ENCODE measurements at places on chromosomes 11 and 22.

DNA sequence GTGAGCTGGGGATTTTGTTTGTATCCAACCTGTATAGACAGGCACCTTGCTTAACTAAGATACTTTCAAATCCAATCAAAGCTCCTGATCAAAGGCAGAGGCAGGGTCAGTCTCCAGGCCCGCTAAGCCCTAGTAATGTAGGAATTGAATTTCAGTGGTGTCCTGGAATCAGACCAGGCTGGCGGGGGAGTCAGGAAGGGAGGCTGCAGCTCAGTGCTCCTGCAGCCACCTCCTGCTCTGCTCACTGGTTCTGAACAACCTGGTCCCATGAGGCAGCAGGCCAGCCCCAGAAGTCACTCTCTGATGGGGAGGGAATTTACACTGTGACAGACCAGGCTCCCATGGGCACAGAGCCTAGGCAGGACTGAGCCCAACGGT, 38.5 kb upstream of the GALNT18 start:
- no peak for DNase-seq

DNA sequence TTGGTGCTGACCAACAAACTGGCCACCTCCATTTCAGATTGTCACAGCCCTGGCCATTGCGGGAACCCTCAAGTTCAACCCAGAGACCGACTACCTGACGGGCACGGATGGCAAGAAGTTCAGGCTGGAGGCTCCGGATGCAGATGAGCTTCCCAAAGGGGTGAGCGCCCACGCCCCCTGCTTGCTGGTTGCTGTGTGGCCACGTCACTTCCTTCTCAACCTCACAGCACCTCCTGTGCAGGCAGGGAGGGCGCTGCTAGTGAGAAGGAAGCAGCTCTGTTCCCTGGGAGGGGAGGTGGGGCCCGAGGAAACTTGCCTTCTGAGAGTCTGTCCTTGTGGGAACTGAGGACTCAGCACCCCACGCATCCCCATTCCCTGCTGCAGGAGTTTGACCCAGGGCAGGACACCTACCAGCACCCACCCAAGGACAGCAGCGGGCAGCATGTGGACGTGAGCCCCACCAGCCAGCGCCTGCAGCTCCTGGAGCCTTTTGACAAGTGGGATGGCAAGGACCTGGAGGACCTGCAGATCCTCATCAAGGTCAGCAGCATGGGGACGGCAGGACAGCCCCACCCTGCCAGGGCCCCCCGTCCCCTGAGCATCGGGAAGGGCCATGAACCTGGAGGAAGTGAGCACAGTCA, 19.3 kb downstream of the POLR3H start:
- no peak for DNase-seq

DNA sequence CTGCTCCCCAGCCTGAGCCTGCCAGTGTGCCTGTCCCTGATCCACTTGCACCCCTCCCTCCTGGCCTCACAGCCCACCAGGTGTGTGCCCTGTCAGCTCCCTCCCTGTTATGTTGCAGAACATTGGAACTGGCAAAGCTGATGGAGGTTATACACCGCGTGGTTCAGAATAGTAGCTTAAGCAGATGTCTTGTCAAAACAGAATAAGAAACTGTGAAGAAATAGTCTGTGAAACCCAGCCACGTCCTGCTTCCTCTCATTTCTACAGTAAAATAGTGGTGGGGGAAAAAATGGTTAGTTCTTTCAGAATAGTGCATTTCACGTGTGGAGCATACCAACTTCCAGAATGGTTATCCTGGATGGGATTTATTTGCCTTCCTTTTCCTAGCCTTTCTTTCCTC, 161.2 kb upstream of the NAV2 start:
- DNase-seq, result no peak

- DNase-seq, result no peak
Observed at GRCh38 chr11:35839368-35840161, 104.3 kb upstream of the LDLRAD3 start.

DNA sequence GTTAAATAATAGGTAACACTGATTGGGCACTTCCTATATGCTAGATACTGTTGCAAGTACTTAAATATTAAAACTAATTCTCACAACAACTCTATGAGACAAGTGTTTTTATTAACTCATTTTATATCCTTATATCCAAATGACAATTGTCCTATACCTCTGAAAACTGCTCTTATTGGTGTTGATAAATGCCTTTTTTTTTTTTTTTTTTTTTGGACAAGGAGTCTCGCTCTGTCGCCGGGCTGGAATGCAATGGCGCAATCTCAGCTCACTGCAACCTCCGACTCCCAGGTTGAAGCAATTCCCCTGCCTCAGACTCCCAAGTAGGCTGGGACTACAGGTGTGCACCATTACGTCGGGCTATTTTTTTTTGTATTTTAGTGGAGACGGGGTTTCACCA, 41.6 kb downstream of the MRTFA start:
- DNase-seq, result no peak

GRCh38 chr11:104968856-104969776, 742 bp upstream of the CASP4 start:
- no peak for DNase-seq

- DNase-seq, result no peak
Observed at GRCh38 chr11:131674051-131674755, 303.8 kb downstream of the NTM start.
